T-helper 1 cell (primary cell): ENCODE measurements at places on chromosomes 5 and 9.

DNA sequence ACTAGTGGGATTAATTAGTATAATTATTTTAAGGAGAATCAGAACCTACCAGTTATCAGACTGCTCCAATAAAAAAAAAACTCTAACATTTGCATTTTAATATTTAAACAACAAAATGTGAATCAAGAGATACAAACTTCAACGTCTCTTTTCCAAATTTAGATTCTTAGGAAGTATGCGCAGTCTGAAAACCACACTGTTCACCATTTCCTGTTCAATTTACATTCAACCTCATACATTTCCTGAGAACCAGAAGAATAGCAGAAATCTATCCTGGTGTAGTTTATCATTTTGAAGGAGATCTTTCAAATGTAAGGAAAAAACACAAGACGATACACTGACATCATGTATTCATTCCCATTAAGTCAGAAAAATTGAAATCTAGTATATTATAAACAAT, 869.2 kb downstream of the EFNA5 start:
- no peak for DNase-seq

- no peak for DNase-seq
Observed at GRCh38 chr5:16957304-16958196, 21.5 kb upstream of the MYO10 start.

DNA sequence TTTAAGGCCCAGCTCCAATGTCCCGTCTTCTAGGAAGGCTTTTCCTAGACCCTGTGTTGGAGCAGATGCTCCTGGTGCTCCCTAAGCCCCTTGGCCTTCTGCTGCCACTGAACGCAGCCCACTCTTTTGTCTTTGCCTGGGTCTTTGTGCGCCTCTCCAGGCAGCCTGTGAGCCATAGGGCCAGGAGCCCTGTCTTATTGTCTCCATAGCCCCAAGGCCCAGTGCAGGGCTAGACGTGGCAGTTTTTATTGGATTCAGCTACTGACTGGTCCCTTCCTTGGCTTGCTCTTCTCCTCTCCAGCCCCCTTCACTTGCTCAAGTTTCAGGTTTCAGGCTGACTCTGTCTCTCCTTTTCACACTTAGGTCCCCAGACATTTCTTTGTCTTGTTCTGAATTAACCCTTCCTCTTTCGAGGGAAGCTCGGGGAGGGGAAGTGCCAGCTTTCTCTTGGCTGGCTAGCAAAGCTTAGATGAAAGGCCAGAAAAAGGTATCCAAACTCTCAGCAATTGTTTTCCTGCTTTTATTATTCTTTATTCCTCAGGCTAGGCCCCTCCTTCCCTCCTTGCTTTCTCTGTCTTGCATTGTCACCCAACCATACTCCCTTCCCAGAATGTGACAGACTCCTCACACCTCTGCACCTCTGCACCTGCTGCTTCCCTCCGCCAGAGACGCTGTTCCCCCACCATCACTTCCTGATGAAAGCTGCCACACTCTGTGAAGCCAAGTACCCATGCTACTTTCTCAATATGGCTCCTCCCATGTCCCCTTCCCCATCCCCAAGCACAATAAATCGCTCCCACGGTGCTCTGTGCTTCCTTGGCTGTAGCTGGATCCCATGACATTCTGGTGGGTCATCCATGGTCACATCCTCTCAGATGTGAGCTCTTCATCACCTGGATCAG, 101.6 kb upstream of the CPEB4 start:
- no peak for DNase-seq

GRCh38 chr5:61333954-61334867, 2.2 kb downstream of the ZSWIM6 start:
- no peak for DNase-seq

DNA sequence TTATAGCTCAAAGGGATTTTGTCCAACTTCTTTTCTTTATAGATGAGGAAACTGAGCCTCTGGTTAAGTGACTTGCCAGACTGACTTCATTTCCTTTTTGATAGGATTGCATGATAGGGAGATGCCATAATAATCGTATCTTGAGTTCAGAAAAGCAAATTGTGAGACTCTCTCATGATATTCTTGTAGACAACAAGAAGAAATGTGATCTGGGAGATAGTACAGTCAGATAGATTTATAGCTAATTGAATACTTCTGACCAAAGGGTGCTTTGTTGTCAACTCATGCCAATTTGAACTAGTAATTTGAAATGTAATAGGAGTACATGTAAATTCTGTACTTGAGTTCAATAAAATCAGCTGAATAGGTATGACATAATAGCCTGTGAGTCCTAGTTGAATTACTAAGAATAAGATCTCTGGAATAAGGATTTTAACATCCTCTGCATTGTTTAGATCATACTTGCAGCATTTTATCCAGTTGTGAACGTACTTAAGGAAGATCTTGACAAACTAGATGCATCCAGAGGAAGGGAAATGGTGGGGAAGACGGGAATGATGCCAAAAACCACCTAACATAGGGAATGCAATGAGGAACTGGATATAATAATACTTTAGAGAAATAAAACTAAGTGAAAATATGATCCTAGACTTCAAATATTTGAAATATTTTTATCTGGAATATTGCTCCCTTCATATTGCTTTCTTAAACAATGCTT, 25.5 kb downstream of the CWC27 start:
- DNase-seq: no peak

DNA sequence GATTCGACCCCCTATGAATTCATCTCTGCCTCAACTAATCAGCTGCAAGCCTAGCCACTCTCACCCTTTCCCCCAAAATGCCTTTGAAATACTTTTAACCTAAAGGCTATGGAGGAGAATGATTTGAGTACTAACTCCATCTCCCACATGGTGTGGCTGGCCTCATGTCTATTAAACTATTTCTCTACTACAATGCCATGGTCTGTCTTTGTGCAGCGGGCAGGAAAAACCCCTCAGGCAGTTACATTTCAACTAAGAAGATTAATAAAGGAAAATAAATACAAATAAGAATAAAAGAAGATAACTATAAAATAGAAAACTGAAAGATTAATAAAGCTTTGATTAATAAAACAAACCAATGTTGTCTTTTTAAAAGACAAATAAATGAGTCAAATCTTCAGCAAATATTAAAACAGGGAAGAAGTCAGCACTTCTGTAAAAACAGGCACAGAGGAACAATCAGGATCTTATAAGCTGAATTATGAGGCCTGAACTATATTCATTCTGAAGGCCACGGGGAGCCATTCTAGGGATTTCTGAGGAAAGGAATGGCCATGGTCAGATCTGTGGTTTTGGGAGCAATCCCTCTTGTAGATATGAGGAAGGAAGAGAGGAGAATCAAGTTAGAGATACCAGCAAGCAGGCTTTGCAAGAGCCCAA, 116.1 kb upstream of the SLC12A2 start:
- no peak for DNase-seq

DNA sequence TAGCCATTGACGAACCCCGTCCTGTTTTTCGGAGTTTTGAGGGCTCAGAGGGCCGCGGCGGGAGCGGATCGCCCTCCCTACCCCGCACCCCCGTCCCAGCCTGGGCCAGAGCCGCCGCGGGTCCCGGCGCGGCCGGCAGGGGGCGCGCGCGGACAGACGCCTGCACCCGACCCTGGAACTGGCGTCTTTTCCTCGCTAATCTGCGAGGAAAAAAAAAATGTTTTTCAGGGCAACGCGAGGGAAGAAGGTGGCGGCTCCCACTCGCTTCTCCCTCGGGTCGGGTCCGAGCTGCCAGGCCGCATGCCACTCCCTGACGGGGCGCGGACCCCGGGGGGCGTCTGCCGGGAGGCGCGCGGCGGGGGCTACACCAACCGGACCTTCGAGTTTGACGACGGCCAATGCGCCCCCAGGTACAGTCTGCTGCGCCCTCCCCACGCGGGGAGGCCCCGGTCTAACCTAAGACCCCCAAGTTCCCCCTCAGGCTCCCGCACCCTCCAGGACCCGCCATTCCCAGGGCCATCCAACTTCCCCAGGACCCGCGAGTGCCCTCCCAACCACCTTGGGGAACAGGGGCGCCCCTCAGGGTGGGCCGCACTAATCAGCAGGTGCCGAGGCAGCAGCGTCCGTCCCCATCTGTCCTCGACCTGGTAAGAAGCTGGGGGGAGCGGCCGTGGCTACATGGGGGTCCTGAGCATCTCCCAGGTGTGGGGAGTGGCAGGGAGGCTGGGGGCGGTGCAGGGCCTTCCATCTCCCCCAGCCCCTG, at the start of gene KCNT1:
Gene KCNT1 (plus strand): TSS at position 227 of the 763 bp plus-strand sequence. CDS start 74 bp downstream, at position 301.
- DNase-seq: peak; percentile 4

- no peak for DNase-seq
Observed at GRCh38 chr9:129487658-129488483, 133.0 kb downstream of the C9orf50 start.

DNA sequence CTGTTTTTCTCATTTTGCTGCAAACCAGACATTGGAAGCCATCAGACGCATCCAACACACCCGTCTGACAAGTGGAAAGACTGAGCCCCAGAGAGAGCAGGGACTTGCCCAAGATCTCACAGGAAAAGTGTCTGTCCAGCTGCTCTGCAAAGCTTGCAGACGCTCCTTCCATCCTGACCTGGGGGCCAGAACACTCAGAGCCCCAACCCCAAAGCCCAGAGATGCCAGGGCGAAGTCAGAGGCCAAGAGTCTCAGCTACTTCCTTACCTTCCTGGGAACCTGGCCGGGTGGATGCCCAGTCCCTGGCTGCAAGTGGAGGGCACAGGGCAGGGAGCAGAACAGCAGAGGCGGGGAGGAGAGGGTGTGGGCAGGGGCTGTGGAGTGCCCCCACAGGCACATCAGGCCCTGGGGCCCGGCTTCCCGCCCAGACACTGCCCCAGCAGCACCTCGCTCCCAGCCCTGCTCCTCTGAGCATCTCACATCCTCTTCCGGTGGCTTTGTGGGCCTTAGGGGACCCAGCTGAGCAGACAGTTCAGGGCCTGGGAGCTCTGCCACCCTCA, 9.7 kb upstream of the RALGDS start:
- DNase-seq: peak; percentile 55

- DNase-seq: no peak
Observed at GRCh38 chr9:121598167-121598964, 53.1 kb upstream of the DAB2IP start.

GRCh38 chr9:2958219-2958618, 114.3 kb upstream of the PUM3 start:
- no peak for DNase-seq

DNA sequence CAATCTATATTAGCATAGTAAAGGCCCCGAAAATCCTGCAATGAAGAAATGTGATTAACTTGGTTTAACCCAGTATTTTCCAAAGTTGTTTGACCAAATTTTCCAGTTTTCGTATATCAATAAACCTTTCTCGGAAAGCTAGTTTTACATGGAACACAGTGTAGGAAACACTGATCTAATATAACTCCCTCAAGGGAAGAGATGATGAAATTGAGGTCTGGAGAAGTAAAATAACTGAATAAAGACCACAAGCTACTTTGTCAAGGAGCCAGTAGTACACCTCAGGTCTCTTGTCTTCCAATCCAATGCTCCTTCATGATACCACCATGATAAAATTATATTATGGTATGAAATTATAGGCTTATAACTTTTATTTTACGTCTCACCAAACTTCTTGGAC, 118.1 kb upstream of the TARS1 start:
- no peak for DNase-seq

- no peak for DNase-seq
Observed at GRCh38 chr5:9337928-9338595, 207.8 kb downstream of the SEMA5A start.

- no peak for DNase-seq
Observed at GRCh38 chr9:76743931-76744330, 20.3 kb upstream of the PCA3 start.

- no peak for DNase-seq
Observed at GRCh38 chr5:139740992-139741672, 54.5 kb upstream of the PSD2 start.

DNA sequence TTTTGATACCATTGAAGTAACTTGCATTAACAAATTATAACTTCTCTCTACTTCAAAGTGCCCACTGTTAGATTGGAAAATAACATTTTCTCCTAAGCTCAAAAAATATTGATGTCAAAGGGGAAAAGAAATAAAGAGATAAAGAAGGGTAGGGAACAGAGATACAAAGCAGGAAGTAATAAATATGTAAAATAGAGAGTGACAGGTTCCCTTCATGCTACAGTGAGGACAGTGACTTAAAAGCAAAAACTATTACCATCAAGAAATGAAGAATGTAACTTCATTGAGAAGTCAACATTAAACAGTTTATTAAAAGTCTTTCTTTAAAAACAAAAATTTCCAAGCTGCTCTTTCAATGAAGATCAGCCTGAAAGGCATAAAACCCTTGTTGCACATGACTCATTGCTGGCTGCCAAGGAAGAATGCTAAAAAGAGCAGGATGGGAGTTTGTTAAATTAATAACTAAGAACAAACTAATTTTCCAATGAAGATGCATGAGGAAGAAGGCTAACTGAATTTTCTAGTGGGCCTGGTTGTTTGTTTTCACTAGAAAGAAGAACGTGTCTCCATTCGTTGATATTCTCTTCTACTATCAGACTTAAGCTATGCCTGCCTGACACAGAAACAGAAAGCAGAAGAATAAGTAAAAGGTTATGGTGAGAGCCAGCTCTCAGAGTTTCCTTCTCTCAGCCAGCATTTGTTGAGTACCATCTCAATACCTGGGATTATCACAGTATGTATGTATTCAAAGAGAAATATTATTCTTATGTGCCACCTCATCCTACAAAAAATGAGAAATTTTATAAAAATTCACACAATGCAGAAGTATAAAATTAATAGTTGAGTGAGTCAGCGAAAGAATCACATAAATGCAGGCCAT, 197.8 kb upstream of the NREP start:
- no peak for DNase-seq

DNA sequence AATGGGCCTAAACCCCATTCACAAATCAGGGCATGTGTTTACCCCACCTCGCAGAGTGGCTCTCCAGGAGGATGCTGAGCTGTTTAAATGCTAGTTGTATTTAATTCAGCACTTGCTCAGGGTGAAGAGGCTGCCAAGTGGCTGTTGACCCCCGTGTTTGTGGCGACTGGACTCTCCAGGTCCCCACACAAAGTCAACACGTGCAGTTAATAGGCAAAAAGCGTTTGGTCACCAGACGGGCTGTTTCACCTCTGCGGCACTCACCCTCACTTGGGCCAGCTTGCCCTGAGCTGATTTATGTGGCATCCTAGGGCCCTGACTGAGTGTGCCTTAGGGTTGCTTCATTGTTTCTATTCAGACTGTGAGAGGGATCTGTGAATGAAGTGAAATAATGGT, 152.3 kb downstream of the GAS1 start:
- DNase-seq: no peak

- no peak for DNase-seq
Observed at GRCh38 chr9:9764821-9765220, 848.0 kb downstream of the PTPRD start.
